ENCODE measurements at places on chromosomes 11 and 22.

- DNase-seq, result no peak
These were observed 187.1 kb downstream of the BLID start for GRCh38 chr11:121928597-121929580.

DNA sequence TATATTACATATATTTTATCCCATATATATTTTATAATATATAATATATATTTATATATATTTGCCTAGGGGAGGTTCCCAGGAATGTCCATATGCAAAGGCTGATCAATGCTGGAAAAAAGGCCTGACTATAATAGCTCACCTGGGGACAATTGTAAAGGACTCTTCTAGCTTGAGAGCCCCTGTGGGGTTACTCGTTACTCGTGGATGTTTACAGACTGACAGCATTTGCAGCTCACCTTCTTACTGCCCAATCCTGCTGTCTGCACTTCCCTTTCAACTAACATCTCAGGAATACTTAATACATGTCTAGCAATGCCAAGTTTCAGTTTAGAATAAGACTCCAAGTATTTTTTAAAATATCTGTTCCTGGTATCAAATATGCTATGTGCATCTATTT, 1365.4 kb upstream of the RAG2 start:
- DNase-seq, result peak; percentile 45

DNA sequence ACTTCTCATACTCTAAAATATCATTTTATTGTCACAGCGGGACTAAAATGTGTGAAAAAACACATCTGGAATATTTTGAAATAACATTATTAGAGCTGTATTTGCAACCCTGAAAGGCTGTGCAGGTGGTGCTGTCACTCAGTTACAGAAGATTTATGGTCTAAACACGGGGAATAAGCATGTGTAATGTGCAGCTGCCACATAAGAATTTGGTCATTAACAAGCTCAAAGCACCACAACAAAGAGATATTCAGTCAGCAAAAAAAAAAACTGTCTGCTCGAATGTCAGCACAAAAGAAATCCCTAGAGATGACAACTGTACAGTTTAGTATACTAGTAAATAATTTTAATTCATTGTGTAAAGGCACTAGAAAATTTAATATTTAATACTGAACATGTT, 31.3 kb downstream of the TMEM123 start:
- no peak for DNase-seq

- peak; percentile 88 for DNase-seq
These were observed 788 bp downstream of the DRD4 start for GRCh38 chr11:637593-638521.

GRCh38 chr11:693415-693831, 1.6 kb downstream of the DEAF1 start:
- peak; percentile 89 for DNase-seq

- no peak for DNase-seq
These were observed 4.7 kb downstream of the STX3 start for GRCh38 chr11:59759900-59760299.

DNA sequence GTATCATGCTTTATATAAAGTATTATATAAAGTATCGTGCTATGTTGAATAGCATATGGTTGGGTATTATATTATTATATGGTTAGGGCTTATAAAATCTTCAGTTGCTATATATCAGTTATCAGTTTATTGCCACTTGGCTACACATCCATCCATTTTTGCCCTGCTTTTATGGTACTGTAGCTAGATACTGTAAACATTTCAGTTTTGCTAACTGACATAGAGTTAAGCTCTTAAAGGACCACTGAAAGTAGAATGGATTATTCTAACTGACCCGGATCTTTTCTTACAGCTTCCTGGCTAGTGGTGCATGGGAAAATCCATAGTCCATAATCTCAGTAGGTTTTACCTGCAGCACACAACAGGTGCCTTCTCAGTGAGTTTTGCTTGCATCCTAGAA, 405.3 kb upstream of the LUZP2 start:
- DNase-seq, result no peak

- peak; percentile 31 for DNase-seq
These were observed 54.6 kb upstream of the EIF3D start for GRCh38 chr22:36583546-36583945.

DNA sequence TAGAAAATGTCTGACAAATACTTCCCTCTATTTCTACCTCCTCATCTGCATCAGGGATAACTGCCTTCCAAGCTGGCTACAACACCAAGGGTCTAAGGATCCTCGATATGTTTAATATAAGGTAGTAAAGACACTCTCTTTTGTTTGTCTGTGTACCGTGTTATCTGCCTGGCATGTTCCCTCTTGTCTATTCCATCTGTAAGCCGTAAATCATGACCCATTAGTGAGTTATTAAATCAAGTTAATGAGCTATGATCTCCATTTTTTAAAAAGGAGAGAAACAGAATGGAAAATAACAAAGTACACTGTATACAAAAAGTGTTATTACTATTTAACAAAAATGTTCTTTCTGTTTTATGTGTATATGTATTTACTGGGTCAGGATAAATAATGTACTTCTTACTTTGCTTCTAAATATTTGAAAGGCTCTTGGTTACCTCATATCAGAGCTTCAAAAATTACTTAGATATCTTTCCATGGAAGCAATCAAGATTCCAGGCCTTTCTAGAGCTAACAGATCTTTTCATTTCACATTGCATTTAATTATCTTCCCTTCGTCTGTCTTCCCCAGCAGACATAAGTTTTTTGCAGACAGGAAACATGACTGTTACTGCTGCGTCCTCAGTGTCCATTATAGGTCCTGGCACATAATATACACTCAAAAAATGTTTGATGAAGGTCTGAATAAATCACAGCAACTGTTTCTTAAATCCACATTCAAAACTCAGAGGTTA, 342.6 kb upstream of the CCDC90B start:
- DNase-seq, result no peak

DNA sequence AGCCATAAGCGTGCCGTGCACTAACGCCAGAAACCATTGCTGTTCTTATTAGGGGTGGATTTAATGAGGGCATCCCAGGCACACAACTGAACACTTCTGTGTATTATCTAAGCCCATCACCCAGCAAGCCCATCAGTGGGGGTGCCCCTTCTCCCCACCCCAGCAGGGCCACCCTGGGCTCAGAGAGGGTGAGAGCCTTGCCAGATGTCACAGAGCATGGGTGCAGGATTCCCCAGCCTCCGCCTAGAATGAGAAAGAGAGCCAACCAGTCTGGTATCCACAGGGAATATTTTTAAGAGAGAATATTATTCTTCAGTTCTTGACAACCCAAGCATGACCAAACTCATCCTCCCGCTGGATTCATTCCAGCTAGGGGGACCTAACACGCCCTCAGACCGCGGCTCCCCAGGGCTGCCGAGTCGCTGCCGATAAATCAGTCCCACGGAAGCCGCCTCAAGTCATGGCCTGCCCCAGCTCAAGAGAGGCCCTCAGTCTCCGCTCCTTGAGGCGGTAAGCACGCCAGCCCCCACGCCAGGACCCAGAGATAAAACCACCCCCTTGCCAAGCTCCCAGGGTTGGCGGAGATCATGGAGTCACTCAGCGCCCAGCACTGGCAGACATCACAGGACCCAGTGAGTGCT, 47.2 kb downstream of the MN1 start:
- peak; percentile 88 for DNase-seq

DNA sequence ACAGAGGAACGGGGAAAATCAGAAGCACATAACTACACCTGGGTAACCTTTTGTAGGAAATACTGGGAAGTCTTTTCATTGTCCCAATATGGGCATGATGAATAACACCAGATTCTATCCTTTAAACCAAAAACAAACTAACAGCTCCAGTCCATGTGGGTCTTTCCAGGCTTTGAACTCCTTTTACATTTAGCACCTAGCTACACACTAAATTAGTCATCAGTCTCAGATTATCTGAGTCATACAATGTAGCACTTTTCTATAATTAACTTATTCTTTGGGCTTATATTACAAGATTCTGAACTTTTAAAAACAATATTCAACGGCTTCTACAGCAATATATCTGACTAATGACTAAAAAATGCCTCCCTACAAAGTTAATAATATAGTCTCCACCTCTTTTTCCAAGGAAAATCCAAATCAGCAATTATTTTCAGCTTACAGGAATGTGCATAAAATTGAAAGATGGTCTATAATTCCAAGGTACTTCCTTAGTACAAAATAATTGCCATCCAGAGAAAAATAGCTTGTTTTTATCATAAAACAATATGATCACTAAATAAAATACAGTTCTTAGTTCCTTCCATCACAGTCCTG, 26.3 kb downstream of the STK33 start:
- DNase-seq, result no peak

GRCh38 chr11:12846786-12847615, 162.1 kb upstream of the RASSF10 start:
- no peak for DNase-seq

- DNase-seq, result no peak
These were observed 19.0 kb downstream of the MICAL3 start for GRCh38 chr22:18005201-18005926.

- peak; percentile 81 for DNase-seq
These were observed 5.7 kb downstream of the SLC16A8 start for GRCh38 chr22:38078046-38078840.

DNA sequence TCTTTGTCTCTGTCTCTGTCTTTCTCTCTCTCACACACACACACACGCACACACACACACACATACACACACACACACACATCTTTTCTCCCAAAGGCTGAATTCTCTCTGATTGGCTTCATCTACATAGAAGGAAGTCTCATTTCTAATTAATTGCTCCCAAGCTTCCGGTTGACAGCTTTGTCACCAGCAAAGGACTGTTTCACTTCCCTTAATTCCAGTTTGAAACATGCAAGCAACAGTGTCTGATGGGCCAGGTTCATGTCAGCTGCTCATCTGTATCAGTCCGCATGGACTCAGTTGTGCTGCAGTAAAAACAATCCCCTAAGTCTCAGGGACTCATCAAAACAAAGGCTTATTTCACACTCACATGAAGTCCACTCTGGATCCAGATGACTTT, 16.2 kb upstream of the PVALB start:
- DNase-seq, result no peak

DNA sequence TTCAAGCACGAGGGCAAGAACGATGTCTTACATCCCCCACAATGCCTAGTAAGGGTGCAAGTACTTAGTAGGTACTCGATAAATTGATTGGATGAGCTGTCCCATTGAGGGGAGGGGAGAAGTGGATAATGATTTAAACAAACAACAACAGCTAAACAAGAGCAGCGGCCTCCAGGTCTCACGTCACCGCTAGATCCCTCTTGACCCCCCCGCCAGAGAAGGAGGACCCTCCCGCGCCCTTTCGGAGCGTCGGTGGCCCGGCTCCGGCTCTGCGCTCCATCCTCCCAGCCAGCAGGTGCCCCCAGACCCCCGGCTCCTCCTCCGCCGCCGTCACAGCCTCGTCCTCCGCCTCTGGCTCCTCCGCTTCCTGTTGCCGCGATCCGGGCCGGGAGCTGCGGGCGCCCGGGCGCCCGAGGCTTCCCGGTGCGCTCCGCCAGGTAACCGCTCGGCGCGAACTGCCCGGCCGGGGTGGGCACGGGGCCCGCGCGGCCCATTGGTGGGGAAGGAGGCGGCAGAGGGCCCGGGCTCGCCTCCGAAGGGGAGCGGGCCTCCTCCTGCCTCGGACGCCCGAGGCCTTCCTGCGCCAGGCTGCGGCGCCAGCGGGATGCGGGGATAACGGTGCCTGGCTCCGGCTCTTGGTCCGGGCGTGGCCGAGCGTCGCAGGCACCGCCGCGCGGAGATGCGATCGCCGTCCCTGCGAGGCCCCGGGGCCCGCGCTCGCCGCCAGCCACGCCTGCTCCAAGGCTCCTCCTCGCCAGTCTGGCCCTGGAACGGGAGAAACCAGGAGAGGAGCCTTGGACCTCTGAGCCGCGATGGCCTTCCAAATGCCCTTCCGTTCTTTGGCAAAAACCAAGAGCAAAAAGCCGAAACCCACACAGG, at the start of gene TLCD5:
Gene TLCD5, plus strand, starts transcription at position 368 of the 879 bp plus-strand sequence. CDS start 2,143 bp downstream, outside the sequence.
- peak; percentile 88 for DNase-seq

- DNase-seq, result peak; percentile 38
These were observed 43.8 kb downstream of the FBLN1 start for GRCh38 chr22:45546333-45547015.

DNA sequence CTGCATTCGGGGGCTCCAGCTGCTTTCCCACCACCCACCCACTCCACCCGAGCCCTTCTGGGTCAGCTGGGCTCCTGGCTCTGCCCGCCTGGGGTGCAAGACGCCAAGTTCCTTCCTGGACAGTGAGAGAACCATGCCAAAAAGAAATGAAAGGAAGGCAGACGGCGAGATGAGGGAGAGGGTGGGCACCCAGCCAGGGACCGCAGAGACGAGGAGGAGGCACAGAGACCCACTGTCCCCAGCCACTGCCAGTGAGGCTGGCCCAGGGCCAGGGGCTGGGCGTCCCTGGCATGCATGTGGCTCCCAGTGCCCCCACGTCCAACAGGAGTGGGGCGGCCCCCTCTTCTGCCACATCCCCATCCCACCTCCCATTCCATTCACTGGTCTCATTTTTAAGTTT, 10.8 kb upstream of the CD81 start:
- no peak for DNase-seq

DNA sequence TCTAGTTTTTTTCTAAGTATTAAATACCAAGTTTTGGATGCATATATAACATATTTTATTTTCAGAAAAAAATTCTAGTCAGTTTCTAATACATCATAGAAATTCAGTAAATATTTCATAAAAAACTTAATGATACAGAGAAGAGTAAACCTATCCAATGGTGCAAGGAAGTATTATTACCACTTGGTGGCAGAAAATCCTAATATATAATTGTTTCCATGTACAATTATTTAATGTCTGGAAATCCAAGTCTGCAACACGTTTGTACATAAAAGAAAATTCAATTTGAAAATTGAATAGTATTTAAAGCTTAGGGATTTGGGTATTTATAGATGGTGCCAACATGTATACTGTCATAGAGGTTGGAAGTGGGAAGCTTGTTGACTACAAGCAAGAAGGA, 127.0 kb downstream of the TRPC6 start:
- DNase-seq, result no peak

- DNase-seq, result peak; percentile 99
These were observed 30.9 kb upstream of the WNT7B start for GRCh38 chr22:46007848-46008261.

DNA sequence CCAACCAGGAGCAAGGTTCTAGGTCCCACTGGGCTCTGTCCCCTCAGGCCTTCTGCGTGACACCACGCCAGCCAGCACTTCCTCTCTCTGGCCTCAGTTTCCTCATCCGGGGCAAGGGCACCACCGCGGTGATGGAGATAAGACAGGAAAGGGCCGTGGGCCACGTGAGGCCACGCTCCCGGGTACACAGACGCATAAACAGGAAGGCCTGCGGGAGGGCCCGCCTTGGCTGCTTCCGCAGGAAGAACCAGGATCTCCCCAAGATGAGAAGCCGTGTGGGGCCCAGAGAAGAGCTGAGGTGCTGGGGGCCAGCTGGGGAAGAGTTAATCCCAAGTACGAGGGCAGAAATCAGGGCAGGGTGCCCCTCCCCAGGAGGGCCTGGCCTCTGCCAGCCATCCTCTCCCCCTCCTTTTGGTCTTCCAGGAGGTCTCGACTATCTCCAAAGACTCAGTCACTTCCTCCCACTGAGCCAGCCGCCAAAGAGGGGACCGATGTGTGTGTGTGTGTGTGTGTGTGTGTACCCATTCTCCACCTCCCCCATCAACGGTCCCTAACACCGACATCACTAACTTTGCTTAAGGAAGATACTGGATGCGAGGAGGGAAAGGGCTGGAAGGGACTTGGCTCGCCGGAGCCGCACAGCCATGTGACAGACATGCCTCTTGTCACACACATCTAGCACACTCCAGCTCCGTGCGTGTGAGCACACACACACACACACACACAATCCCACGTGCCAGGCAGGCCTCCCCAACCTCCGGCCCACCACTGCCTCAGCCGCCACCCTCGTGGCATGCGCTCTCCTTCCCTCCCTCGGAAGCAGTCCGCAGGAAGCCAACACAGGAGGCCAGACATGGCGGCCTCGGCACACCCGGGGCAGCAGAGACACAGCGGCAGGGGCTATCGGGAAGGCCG, 1.4 kb downstream of the MFNG start:
- peak; percentile 45 for DNase-seq

GRCh38 chr11:103222806-103223205, 113.6 kb downstream of the DYNC2H1 start:
- peak; percentile 8 for DNase-seq

All from osteoblast (primary cell).